SW 1271 (cell line): ENCODE measurements at places on chromosomes 5 and 9.
A peak's percentile ranks its signal among the peaks of the same experiment; 100 is the strongest.

DNA sequence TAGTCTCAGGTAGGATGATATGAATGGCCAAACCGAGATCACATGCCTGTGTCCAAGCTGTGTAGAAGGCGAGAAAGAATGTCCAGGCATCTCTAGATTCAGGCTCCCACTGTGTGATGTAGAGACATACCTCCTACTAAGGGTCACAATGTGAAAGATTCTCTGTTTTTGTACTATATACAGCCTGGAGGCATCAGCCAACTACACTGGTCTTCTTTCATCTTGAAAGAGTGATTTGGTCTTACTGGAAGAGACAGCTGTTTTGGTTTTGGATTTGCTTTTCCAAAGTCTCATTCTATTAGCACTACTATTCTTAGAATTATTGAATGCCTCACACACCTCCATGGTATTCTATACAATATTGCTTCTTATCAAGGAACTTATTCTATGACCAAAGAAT lies 26.4 kb downstream of the ERCC8 start:
- no peak for DNase-seq

- DNase-seq, result peak; percentile 78
Measured at GRCh38 chr5:45696206-45696836, at the start of gene HCN1. HCN1 (minus strand) TSS chr5:45696380.

GRCh38 chr9:81191222-81191621 lies 498.1 kb downstream of the TLE1 start:
- DNase-seq, result no peak

DNA sequence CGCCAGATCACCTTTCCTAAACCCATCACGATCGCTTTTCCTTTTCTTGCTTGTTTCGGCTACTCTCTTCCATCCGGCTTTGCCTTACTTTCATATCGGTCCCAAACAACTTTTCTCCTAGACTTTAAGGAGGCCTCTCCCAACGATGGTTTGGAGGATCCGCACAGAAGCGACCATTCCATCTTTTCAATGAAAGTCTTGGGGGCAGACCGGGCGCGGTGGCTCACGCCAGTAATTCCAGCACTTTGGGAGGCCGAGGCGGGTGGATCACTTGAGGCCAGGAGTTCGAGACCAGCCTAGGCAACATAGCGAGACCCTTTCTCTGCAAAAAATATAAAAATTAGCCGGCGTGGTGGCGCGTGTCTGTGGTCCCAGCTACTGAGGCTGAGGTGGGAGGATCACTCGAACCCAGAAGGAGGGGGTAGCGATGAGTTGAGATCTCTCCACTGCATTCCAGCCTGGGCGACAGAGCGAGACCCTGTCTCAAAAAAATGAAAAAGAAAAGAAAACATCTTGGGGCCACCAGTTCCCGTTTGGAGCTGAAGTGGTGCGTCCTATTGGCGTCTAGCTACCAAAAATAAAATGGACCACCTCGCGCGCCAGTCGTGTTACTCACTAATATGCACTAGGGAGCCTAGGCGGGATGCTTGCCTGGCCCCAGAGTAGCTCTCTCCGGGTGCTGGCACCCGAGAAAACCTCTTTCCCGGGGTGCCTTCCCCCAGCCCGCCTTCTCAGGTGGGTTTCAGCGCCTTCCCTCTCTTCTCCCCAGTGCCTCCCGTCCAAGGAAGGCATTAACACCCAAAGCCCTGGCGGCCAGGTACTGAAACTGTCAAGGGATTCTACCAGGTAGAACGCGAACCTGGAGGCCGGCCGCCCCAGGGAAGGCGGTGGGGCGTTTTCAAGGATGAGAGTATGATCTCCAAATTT lies 800 bp upstream of the AP3B1 start:
- DNase-seq, result no peak

DNA sequence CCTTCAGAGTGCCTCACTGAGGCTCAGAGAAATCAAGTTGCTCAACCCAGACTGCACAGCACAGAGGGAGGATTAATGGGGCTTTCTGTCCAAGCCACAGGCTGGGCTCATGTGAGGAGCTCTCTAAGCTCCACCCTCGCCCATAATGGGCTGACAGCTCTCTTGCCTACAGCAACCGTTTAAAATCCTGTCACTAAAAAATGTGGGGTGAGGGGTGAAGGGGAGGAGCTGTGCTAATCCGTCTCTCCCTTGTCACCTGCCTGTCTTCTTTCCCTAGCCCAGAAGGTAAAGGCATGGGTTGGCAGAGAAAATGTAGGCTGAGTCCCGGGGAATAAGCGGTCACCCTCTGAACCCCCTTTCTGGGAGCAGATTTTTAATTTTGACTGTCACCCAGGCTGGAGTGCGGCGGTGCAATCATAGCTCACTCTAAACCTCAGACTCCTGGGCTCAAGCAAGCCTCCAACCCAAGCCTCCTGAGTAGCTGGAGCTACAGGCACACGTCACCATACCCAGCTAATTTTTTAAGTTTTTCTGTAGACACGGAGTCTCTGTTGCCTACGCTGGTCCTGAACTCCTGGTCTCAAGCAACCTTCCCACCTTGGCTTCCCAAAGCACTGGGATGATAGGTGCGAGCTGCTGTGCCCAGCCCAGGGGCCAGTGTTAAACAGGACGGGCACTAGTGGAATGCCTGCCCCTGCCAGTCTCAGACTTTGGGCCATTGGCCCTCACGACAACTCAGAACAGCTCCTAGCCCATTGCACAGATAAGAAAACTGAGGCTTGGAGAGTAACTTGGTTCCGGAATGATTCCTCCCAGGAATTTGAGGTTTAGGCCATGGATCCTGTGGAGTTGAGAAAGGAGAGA lies 89.5 kb downstream of the LMX1B start:
- DNase-seq, result no peak

DNA sequence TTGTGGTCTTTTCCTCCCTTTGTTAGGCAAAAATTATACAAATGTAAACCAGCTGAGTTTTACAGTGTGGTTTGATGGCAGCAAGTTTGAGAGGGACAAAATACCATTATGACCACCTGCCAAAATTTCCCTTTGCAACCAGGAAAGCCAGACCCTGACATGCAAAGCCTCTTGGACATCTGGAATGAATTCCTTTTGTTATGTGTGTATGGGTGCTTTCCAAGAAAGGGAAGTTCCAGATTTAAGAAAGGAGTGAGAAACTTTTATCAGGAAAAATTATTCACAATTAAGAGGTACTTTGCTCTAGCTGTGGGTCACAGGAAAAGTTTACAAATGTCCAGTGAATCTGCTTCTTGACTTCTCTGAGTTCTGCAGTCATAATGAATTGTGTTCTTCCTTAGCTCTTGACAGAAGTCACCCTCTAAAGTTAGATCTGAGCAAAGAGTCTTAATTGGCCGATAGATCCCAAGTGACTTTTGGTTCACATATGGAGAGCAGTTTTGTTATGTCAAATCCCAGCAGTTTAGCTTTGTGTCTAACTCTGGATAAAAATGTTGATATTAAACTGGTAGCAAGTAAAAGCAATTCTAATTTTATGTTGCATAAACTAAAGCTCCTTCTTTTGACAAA lies 295.9 kb upstream of the ZNF608 start:
- DNase-seq, result no peak

DNA sequence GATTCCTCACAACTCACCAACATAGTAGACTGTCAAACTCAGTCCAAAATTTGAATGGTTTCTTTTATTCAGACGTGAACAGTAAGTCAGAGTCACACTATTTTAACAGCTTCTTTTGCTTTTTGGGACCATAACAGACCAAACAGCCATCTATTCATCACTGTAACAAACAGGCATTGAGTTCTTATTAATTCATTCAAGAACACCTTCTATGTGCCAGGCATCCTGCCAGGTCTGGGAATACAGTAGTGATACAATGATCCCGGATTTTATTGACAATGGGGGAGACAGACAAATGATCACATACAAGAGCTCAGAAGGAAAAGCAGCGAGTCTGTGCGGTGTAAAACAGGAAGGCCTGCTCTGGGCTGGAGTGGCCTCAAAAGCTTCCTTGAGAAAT lies 153.3 kb upstream of the ERCC6L2 start:
- no peak for DNase-seq

DNA sequence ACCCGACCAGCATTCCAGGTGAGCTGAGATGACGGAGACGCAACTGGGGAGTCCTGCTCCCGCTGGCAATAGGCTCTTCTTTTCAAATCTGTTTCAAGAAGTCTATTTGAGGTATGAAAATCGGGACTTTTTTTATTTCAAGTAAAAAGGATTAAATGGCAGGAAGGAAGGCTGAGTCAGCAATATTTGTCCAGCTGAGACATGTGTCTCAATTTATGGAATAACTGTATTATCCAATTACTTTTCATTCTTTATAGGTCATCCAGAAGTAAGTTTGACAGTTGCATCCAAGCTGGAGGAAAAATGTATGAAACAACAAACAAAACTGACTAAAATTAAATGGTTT lies 221.1 kb downstream of the NR2F1-AS1 start:
- DNase-seq, result peak; percentile 35

DNA sequence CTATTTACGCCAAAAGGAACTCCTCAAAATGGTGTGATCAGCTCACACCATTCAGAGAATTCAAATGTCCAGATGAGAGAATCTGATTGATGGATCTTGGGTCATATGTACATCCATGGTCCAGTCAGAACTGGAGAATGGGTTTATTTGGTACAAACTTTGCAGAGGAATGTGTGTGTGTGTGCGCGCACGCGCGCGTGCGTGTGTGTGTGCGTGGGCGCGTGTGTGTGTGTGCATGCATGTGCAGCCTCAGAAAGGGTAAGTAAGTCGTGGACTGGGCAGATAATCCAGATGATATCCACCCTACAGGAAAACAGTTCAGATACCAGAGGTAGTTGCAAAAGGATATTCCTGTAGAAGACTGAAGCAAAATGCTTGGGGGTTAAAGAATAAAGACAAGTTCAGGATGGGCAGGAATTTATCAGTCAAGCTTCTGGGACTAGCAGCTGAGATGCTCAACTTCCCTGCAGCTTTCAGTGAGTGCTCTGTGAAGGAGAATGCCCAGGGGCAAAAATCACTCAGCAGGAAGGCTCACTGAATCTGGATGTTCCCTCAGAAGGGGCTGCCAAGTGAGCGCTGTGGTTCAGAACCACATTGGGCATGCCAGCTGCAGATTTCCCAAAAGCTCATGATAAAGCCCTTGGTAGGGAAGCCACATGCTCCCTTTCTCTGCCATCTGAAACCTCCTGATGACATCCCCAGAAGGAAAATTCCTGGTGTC lies 440.5 kb upstream of the SGCD start:
- no peak for DNase-seq

GRCh38 chr9:83511051-83511450 lies 27.1 kb downstream of the FRMD3 start:
- no peak for DNase-seq

- DNase-seq, result peak; percentile 37
Measured at GRCh38 chr9:127397646-127398274, 791 bp downstream of the SLC2A8 start.

GRCh38 chr5:81609810-81610375 lies 141.0 kb downstream of the SSBP2 start:
- DNase-seq, result no peak

GRCh38 chr9:110807956-110808598 lies 139.5 kb downstream of the MUSK start:
- DNase-seq, result no peak

DNA sequence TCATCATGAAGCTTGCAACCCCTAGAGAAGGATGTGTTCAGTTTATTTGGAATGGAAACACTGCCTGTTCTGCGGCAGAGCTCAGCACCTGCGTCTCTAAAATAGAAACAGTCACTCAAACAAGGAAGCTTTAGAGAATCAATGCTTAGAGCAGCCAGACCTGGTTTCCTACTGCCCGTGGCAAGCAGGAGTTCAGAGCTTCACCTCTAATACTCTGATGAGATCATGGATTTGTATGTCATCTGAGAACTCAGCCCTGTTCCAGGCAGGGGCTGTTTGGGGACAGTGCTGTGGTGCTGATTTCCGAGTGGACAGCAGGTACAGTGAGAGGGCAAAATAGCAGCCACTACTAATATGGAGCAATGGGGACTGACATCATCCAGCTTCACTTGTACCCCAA lies 236.0 kb upstream of the IRX1 start:
- DNase-seq, result no peak

- DNase-seq, result no peak
Measured at GRCh38 chr5:62649476-62650113, 71.0 kb downstream of the LRRC70 start.

DNA sequence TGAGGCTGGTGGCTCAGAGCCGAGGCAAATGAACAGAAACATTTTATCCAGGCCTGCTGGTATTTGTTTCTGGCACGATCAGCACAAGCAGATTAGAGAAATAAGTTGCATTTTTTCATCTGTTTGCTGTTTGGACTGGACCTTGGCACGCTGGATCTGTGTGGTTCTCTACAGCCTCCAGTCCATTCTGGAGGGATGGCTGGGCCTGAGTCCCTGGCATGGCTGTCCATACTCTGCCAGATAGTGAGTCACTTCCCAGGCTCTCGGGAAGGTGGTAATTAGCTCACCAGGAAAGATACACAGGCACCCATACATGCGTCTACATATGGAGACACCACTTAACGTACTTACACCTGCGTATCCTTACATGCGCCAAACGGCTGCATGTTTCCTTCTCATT lies 78.6 kb downstream of the SPRY4 start:
- no peak for DNase-seq

- DNase-seq, result no peak
Measured at GRCh38 chr9:81190659-81191058, 498.7 kb downstream of the TLE1 start.

GRCh38 chr9:114823441-114823840 lies 17.6 kb upstream of the TNFSF15 start:
- no peak for DNase-seq

DNA sequence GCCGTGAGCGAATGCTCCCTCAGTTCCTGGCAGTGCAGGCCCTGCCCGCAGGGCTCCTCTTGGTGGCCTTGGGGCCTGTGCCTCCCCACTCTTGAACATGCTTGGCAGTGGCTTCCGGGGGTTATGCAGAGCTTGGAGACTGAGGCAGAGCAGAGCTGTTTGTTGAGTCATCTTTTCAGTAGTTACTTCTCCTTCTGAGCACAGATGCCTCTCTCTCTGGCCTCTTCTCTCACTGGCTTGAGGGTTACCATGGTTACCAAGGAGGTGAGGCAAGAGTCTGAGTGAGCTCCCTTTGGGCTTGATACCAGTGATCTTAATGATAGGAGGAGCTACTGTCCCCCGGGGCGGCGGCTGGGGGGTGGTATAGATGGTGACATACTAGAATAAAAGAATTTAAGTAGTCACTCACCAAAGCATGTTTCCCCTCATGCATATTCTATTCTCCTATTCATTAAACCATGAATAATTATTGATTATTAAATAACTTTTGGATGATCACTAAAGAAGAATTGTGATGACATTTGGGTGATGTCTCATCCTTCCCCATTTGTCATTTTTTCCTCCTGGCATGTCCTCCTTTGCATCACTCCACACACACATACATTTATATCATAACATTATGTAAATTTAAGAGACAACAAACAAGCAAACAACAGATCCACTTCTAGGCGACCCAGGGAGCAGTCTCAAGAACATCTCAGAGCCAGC lies 111.1 kb downstream of the ARHGAP26 start:
- no peak for DNase-seq

GRCh38 chr5:10140195-10140973 lies 109.3 kb downstream of the ATPSCKMT start:
- no peak for DNase-seq
